ENCODE measurements at places on chromosomes 4 and X.

DNA sequence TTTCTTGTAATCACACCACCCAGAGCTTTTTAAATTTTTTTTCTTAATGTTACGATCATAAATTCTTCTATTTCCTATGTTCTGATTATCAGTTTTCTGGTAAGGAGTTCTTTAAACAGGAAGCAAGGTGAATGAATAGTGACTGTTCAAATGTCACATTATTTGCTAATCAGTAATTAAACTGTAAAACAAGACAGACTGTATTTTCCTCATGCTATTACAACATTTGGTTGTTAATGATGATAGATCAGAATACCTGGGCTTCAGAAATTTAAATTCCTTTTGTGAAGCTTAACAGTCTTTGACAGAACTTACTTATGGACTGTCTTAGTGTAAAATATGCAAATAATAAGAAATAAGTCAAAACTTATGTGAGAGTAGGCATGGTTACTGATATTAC is 41.4 kb downstream of the CLCN3 start:
- DNase-seq, result no peak

GRCh38 chrX:104098151-104098808 is 14.0 kb upstream of the ZCCHC18 start:
- no peak for DNase-seq

GRCh38 chr4:112736718-112737135 is 99.8 kb downstream of the LARP7 start:
- DNase-seq, result no peak

GRCh38 chr4:17276776-17277175 is 235.1 kb downstream of the QDPR start:
- no peak for DNase-seq

GRCh38 chrX:71164071-71164470 is 19.4 kb downstream of the NLGN3 start:
- no peak for DNase-seq

GRCh38 chr4:170127758-170128157 is 38.0 kb upstream of the AADAT start:
- no peak for DNase-seq

DNA sequence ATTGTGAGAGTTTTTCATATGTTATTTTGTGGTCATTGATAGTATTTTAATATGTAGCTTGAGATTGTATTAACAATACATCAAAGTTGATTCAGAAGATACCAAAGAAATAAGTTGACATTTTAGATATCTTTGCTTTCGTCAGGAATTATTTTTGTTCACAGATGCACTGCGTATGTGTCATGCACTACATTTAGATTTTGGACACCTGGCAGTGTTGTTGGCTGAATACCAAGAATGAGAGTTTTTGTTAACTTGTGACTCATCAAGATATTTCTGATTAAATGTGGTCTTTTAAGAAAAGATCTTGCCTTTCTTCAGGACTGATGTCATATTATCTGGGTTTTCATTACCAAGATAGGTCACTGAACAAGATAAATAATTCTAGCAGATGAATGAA is 633.4 kb downstream of the CENPC start:
- no peak for DNase-seq

GRCh38 chr4:113040793-113041192 is 8.7 kb upstream of the ANK2 start:
- no peak for DNase-seq

DNA sequence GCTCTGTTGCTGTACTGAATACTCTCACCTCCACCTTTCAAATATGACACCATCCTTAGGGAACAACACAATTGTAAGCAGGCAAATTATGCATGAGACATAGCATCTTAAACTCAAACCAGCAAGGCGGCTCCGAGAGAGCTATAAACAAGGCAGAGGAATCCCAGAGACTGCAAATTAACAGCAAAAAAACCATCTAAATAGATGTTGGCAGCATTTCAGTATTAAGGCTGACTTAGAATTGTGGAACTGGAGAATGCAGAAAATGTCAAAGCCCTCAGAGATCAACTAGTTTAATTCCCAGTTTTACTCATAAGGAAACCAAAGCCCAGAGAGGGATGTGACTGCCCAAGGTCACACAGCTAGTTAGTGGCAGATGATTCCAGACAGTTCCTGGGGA is 37.2 kb upstream of the SPANXC start:
- DNase-seq, result no peak

GRCh38 chr4:168163106-168163505 is 70.8 kb downstream of the ANXA10 start:
- DNase-seq, result no peak
